ENCODE measurements at places on chromosomes 12 and 14.

GRCh38 chr12:50633955-50634354 lies 129.2 kb downstream of the DIP2B start:
- DNase-seq, result no peak

DNA sequence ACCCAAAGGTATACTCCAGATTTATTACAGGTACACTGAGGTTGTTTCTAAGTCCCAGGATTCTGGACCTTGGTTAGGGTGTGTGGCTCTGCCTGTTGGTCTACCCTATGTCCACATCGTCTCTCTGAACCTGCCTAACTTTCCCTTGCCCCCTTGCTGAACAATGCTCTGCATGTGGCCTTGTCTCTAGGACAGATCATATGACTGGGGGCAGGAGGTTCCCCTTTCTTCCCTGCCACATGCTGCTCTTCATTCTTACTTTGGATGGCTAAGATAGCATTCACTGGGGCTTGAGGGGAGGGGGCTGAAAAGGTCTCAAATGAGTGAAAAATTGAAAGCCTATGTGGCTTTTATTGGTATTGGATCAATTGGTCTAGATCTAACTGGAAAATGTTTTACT lies 49.2 kb downstream of the MBIP start:
- no peak for DNase-seq

DNA sequence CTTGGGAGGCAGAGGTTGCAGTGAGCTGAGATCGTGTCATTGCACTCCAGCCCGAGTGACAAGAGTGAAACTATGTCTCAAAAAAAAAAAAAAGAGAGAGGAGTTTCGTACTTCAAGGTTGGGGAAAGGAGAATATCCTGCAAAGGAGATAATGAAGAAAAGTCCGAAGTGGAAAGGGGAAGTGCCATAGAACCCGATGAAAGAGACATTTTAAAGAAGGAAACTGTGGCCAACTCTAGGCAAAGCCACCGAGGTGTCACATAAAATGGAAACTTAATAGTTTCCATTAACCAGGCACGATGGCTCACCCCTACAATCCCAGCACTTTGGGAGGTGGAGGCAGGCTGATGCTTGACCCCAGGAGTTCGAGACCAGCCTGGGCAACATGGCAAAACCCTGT lies 15.0 kb upstream of the LTBP2 start:
- no peak for DNase-seq

DNA sequence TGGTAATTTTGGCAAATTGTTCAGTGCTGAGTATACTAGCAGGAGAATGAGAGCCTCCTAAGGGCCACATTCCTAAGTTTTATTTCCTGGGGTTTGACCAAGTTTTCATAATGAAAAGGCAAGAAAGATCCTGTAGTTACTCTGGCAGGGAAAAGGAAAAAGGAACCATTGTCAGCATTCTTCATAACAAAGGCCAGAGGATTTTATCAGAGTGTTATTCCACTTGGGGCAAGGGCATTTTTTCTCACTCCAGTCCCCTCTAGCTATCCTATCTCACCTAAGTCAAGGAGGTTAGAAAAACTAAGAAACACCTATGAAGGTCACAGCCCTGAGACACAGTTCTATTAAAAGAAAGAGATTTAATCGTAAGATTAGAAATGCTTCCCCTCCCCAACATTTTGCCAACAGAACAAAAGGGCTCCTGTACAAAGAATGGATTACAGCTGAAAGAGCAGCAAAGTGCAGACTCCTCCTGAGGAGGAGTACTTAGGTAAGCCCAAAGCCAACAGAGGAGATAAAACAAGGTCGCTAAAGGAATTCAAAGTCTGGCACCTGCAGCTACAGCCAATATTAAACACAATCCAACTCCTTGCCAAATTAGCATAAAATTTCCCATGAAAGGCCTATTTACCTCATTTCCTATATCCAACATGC lies 162.4 kb downstream of the GALC start:
- DNase-seq, result no peak

DNA sequence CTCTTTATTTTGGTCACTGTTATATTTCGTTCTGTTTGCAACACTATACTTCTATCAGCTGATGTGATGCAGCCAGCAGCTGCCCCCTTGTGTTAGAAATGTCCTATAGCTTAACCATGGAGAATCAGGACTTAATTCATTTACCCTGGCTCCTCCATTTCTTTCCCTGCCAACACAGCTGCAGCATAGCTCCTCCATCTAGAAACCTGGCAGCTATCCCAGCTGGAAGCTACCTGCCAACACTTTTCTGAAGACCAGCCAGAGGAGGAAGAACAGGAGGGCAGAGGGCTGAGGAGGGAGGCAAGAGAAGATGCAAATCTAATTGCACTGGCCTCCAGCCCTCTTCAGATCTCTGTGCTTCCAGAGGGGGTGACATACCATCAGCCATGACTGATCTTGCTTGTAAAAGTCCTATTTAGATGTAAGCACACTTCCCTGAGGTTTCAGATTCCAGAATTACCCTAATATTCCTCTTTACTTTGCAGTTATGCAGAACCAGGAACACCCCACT lies 156.8 kb upstream of the TMEM260 start:
- peak; percentile 52 for DNase-seq

DNA sequence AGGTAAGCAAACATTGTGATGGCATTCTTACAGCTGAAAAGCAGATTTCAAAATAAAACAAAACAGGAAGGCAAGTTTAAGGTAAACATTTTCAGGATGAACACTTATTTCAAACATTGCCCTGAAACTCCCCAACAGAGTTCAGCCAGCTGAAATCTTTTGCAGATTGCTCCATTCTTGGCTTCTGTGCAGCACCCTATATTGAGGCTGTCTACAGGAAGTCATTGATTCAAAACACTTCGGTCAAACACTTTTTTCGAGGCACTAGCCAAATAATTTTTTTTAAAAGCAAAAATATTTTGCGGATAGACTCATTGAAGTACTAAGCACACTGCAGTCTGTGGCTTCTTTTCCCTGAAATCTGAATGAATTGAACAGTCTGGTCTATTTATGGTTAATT lies 318.1 kb upstream of the PDE3A start:
- DNase-seq, result peak; percentile 21

- DNase-seq, result peak; percentile 83
These were observed 24.5 kb downstream of the FIGNL2 start for GRCh38 chr12:51823875-51824565.

- DNase-seq, result no peak
These were observed 284.6 kb upstream of the NPAS3 start for GRCh38 chr14:32654106-32654505.
